Stimulated activated CD4-positive, alpha-beta T cell treated with anti-CD3 and anti-CD28 coated beads, Interleukin-1b, Interleukin-23, amount 100 ng/mL, for 1 hour (primary cell): ENCODE measurements at places on chromosomes 3 and 15.
A peak's percentile ranks its signal among the peaks of the same experiment; 100 is the strongest.

DNA sequence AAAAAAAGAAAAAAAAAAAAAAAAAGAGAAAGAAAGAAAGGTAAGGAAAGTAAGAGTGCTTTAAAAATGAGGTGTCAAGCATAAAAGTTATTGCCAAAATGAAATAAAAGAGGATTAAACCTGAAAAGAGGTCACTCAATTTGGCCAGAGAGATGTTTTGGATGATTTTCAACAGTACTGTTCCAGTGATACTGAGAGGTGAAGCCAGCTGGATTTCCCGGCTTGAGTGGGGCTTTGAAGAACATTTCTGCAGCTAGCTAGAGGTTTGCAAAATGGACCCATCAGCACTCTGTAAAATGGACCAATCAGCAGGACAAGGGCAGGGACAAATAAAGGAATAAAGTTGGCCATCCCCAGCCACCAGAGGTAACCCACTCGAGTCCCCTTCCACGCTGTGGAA is 128.5 kb downstream of the LSAMP start:
- no peak for DNase-seq

DNA sequence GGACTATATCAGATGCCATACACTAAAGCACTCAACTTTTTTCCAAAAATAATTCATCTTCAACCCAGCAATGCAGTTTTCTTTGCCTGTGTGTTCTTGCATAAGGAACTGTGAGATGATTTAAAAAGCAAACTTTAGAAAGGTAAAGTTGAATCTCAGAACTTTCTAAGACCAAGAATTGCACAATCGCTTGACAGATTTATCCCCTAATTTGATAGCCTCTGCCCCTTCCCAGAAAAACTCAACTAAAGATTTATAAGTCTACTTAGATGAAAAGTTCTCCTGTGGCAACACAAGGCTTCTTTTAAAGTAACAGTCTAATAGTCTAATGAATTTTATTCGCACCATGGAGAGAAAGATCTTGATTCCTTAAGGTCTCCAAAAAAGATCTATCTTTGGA is 259.3 kb downstream of the MAGI1 start:
- DNase-seq = no peak

DNA sequence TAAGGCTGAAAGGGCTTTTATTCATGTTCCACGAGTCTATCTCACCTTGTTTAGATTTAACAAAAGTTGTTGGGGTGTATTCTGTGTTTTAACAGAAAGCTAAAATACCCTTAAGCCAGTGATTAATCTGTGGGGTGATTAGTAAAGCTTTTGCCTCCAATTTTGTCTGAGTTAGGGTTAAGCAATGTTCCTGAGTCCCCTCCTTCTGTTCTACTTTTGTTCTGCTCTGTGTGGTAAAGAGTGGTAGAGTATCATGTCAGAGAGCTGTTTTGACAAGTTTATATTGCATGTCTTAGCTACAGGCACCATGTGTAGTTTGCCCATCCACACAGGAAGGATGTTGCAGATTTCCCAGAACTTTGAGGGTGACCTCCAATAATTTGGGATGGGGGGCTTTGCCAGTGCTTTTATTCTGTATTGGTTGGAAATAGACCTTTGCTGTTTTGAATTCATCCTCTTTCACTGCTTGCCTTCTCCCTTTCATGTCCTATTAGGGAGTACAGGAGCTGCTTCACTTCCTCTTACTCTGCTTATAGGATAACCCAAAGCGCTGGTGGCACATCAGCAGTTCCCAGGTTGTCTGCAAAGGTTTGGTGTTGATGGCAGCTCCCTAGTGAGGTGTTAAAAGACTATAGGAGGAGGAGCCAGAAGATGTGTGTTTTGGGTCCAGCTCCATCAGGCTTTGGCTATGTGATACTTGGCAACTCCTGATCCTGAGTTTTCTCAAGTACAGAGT is 7.4 kb downstream of the PDE8A start:
- no peak for DNase-seq

GRCh38 chr15:85388566-85389305 is 8.3 kb downstream of the AKAP13 start:
- DNase-seq = no peak

DNA sequence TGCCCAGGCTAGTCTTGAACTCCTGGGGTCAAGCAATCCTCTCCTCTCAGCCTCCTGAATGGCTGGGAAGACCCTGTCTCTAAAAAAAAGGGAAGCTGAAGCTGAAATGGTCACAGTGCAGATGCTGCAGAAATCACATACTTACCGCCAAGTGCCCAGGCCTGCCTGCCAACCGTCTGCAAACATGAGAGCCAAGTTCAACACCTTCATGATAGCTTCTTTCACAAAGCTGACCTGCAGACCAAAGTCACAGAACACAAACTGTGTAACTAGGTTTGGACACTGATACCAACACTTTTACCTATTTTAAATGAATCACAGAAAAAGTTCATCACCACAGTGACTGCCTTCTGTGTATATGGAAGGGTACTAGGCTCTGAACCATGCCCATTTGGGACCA is 22.8 kb upstream of the CYFIP1 start:
- no peak for DNase-seq

- no peak for DNase-seq
Measured at GRCh38 chr3:120212505-120212904, 72.5 kb downstream of the GPR156 start.

GRCh38 chr3:59163953-59164352 is 114.1 kb upstream of the CFAP20DC start:
- DNase-seq = no peak

DNA sequence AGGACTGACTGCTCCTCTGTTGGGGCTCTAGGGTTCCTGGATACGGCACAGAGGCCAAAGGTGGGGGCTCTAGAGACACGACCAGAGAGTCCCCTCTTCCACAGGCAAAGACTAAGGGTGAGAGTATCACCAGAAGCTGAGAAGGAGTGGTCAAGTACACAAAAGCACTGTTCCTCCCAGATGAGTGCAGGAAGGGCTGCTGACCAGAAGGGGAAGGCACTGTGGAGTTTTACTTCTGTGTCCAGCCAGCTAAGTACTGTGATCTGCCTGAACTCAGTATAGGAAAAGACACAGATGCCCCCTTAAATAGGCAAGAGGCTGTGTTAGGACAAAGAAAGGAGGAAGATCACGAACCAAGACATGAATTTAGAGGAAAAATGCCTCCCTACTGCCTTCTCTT is 11.7 kb downstream of the MRPS11 start:
- no peak for DNase-seq

- DNase-seq = no peak
Measured at GRCh38 chr15:68343579-68344225, 66.2 kb downstream of the FEM1B start.

DNA sequence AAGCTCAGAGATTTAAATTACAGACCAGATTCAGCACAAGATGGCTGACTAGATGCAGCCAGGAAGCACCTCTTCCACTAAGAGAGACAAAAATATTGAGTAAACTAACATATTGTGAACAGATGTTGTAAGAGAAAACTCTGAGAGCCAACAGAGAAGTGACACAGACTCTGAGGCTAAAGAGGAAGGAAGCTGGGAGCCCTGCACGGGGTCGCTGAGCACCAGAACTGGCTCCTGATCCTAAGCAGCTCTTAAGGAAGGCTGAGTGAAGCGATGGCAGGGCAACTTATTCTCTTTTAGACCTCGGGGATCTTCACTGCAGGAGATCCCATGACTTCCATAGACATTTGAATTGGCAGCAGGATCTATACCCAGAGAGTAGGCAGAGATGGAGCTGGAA is 578.0 kb upstream of the GRM7 start:
- DNase-seq = no peak

- DNase-seq = no peak
Measured at GRCh38 chr3:38646630-38647029, 2.9 kb downstream of the SCN5A start.

GRCh38 chr3:126394179-126394976 is at the start of gene CFAP100:
Gene CFAP100, plus strand, starts transcription at chr3:126394909. Its CDS starts 1,092 bp downstream, at chr3:126396001.
- DNase-seq = no peak

DNA sequence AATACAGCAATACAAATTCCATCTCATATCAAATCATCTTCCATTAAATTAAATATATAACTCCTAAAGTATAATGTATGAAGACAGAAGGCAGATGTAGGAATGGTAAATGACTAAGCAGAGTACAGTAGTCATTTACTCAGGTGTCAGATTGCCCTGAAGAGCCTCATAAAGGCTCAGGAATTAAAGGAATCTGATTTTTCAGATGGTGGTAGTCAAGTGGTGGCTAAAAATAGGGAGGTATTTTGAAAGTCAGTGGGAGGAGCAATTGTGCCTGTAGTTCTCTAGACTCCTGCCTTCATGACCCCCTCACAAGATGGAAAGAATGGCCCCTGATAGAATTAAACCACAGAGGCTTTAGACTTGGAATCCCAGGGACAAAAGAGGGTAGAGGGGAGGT is 142.7 kb upstream of the SYNPR start:
- no peak for DNase-seq

GRCh38 chr3:59885899-59886400 is 836.1 kb upstream of the CFAP20DC start:
- no peak for DNase-seq

- no peak for DNase-seq
Measured at GRCh38 chr3:66397745-66398144, 103.1 kb downstream of the LRIG1 start.

GRCh38 chr15:33360886-33361285 is 50.1 kb downstream of the RYR3 start:
- no peak for DNase-seq

DNA sequence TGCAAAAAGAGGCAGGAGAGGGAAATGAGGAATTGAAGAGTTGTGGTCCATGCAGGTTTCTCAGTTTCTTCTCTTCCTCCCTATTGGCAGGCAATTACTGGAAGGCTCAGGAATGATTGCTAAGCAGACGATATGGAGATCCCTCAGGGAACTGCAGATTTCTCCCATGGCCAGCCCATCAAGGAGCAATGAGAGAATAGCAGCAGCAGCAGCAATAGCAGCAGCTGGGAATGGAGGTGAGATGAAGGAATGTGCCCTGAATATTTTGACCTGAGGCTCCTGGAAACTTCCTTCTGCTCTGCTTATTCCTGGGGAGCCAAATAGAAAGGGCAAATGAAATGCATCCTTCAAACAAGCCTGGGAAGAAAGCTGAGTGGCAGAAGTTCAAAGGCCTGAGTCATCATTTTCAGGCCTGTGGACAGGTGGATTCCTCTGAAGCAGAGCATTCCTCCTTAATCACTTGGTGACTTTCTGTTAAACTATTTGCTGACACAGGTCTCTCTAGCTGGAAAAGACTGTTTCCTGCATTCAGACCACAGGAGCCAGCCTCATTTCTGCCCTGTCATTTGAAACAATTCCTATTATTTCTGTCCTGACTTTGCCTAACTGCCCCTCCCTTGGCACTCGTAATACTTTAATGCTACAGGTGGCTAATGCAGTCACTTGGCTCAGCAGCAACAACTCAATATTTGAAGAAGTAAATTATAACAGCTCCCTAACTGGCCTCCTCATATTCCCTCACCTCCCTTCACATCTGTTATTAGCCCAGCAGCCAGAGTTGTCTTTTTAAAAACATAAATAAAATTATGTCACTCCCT is 146.9 kb upstream of the GADL1 start:
- no peak for DNase-seq

DNA sequence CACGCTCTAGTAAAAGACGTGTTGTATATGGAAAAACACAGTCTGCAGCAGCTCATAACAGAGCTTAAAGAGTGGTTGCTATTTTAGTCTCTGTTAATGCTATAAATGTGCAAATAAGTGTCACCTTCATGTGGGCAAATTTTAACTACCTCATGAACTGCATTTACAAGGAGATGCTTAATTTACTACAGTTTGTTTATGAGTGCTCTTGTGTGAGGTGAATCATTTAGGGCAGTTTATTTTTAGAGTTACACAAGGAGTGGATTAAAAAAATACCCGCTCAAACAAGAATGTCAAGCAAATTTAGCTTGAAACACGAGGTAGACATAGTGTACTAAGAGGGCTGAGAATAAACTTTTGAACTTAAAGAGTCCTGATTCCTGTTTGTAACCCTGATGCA is 579.0 kb downstream of the MFSD1 start:
- DNase-seq = no peak

GRCh38 chr3:82157952-82158351 is 396.5 kb upstream of the GBE1 start:
- no peak for DNase-seq

GRCh38 chr15:90620379-90621067 is 90.8 kb downstream of the CRTC3 start:
- DNase-seq = no peak

DNA sequence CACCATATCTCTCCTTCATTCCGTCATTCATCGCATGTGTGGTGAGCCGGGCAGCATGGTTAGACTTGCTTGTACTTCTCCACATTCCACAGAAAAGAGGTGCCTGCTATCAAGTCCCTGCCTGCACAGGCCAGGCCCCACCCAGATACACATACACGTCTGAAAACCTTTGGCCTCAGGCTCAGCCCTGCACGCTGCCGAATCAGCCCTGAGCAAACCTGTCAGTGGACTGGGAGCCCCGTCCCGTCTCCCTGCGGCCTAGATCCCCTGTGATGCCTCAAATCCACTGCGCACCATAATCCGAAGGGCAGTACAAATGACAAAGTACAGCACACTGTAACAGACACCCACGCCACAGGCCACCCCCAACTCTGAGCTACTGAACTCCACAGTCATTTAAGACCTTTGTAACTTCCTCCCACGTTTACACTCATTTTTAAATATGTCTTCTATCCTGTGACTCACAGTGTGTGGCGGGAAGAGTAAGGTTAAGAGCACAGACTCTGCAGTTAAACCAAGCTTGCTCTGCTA is 67.1 kb downstream of the MB21D2 start:
- DNase-seq = peak; percentile 11

- DNase-seq = no peak
Measured at GRCh38 chr15:82567661-82568060, 27.4 kb upstream of the RPS17 start.

- no peak for DNase-seq
Measured at GRCh38 chr3:122679882-122680474, 661 bp upstream of the PARP14 start.

DNA sequence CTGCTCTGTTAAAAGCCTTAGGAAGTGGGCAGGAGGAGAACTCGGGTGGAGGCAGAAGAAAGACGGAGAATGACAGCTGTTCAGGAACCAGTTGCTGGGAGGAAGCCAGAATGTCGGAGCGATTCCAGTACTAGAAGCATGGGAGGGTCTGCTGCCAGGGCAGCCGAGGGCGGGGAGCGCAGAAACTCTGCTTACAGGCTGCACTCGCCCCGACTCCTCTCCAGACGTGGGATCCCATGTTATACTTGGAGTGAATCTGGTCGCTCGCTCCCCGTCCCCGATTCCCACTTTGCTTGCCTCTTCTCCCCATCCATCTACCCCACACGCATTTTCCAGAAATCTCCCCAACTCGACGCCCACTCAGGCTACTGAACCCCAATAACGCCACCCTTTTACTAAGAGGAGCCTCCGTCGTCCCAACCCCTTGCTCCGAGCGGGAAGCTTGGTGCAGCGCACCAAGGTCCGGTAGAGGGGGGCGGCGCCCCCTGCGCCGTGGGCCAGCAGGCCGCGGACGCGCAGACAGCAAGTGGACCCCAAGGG is 665 bp downstream of the GATM start:
- DNase-seq = no peak
